ENCODE measurements at places on chromosomes 4 and X.

GRCh38 chr4:109947918-109948317 is 35.2 kb downstream of the EGF start:
- DNase-seq = no peak

- no peak for DNase-seq
Measured at GRCh38 chrX:129622757-129623301, 31.9 kb downstream of the APLN start.

GRCh38 chr4:61543976-61544375 is 343.9 kb downstream of the ADGRL3 start:
- DNase-seq = no peak

GRCh38 chr4:144583658-144584057 is 62.3 kb upstream of the HHIP start:
- DNase-seq = no peak

- DNase-seq = no peak
Measured at GRCh38 chr4:40276546-40276945, 58.6 kb upstream of the CHRNA9 start.

GRCh38 chrX:48456628-48457331 is 13.3 kb downstream of the SLC38A5 start:
- no peak for DNase-seq

GRCh38 chr4:99690990-99691389 is 33.4 kb upstream of the C4orf54 start:
- no peak for DNase-seq

GRCh38 chr4:8278421-8279287 is 9.1 kb downstream of the HTRA3 start:
- DNase-seq = no peak

- no peak for DNase-seq
Measured at GRCh38 chrX:153321381-153322124, at the start of gene PNMA6F. TSS of gene PNMA6F (minus strand) at chrX:153321767. CDS start at chrX:153320674, 1,093 bp downstream.

- no peak for DNase-seq
Measured at GRCh38 chrX:19886883-19887531, 393 bp downstream of the SH3KBP1 start.

DNA sequence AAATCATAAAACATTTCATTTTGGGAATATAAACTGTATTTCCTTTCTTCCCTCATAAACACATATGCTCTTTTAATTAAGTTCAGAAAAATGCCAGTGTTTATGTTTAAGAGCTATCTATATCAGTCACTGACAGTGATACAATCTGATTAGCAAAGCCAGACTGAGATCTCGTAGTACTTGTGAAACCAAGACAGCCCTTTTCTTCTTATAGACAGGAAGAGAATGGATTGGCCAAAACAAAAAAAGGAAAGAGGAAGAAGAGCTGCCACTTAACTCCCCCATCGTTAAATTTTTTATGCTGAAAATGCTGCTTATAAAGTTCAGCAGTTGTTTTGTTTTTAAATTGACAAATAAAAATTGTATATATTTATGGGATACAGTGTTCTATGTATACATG is 87.4 kb downstream of the PLAC1 start:
- no peak for DNase-seq

- DNase-seq = no peak
Measured at GRCh38 chrX:139293991-139294390, 236.5 kb upstream of the F9 start.

DNA sequence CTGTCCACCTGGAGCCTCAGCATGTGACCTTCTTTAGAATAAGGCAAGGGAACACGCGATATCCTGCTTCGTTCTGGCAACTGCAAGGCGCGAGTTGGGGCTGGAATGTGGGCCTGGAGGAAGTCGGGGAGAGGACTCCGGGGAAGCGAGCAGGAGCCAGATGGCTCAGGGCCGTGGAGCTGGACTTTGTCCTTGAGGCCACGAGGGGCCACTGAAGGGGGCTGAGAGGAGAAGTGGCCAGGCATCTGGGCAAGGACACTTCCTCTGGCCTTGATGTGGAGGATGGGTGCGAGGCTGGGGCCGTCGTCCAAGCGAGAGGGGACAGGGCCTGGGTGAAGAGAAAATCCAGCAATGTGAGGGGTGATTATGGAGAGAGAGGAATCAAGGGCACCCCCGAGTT is 12.2 kb upstream of the DUSP9 start:
- no peak for DNase-seq

DNA sequence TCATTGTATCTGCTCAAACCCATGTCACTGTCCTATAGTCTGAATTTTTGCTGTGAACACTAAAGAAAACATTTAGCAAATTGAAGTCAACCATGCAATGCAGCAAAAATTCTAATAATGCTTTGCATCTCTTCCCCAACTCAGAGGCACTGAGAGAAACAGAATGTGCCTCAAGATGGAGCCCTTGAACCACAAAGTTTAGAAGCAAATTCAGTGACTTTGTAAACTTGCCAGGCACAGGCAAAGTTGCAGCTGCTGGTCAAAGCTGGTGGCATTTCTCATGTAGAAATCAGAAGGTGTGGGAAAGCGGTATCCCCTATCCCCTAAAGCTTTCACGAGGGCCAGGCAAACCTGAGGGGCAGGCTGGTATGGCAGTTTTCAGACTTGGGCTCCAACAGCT is 121.7 kb upstream of the DIPK2B start:
- no peak for DNase-seq

DNA sequence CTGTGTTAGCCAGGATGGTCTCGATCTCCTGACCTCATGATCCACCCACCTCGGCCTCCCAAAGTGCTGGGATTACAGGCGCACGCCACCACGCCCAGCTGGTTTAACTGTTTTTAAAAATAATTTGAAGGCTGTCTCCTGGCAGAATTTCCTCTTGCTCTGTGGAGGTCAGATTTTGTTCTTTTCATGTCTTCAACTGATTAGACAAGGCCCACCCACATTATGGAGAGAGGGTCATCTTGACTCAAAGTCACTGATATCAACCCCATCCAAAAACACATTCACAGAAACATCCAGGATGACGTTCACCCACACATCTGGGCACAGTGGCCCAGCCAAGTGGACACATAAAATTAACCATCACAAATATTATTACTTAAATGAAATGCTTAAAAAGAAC is 365.4 kb downstream of the DHRSX start:
- DNase-seq = no peak
